ENCODE measurements at places on chromosomes 2 and 18.

- peaks cover 1% of the 10 kb centered on the region for H3K27me3 ChIP-seq
- no peaks in the 10 kb centered on the region for H3K36me3 ChIP-seq
- DNase-seq = peak; percentile 64
Measured at GRCh38 chr2:19648583-19648982, 253.2 kb downstream of the TTC32 start.

DNA sequence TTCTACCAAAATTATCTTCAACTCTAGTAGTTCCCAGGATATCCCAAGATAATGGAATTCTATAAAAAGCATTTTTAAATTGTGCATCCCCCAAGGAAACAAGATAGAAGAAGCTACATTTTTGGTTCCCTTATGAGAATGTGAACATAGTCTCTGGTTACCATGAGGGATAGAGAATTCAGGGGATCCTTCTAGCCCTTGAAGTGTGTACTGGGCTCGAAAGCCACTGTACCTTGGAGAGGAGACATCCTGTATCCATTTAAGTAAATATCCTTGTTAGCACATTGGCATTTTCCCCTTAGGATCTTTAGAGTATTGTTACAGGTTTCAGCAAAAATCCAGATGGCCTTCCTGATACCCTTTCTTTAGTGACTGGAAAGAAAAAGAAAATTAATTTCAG is 228.5 kb downstream of the RTP5 start:
- no peaks in the 10 kb centered on the region for H3K36me3 ChIP-seq
- H3K27me3 ChIP-seq = no peaks in the 10 kb centered on the region
- DNase-seq = no peak

DNA sequence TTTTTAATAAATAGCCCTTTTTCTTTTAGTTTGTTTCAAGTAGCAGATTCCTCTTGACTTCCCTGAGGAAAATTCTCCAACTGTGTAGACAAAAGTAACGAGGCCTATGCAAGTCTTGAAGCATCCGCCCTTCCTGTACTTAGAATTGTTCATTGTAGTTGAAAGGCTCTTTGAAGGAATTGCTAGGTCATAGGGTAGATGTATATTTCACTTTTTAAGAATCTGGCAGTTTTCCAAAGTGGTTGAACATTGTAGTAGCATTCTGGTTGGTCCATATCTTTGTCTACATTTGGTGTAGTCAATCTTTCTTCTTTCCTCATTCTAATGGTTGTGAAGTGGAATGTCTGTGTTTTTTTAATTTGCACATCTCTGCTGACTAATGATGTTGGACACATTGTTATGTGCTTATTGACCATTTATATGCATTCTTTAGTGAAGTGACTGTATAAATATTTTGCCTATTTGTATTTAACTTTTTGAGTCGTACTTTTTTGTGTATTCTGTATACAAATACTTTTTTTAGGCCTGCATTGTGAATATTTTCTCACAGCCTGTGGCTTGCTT is 5.6 kb upstream of the SERPINB11 start:
- DNase-seq = peak; percentile 69
- H3K4me1 ChIP-seq = peaks cover 48% of the 10 kb centered on the region
- H3K4me3 ChIP-seq = no peak overlapping the region
- H3K36me3 ChIP-seq = peaks cover 31% of the 10 kb centered on the region

DNA sequence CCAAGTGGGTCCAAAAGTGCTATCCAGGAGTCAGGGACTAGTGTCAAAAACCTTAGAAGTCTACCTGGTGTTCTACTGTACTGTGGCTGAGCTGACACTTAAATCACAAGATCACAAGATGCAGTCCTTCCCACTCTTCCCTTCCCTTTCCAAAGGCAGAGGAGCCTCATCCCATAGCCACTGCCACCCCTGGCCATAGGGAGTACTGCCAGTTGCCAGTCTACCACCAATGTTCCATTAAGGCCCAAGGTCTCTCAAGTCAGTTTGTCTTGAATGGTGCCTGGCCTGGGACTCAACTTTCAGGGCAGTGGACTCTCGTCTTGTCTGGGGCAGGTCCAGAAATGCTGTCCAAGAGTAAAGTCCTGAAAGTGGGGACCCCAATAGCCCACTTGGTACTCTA is 585.6 kb downstream of the NUP35 start:
- DNase-seq = no peak
- H3K4me3 ChIP-seq = no peak overlapping the region

GRCh38 chr2:84515788-84516187 is 510 bp upstream of the DNAH6 start:
- peak overlapping the region; percentile 62 for H3K27ac ChIP-seq
- no peak for DNase-seq
- peak overlapping the region; percentile 89 for H3K4me3 ChIP-seq
- H3K4me1 ChIP-seq = no peaks in the 10 kb centered on the region
- peaks cover 7% of the 10 kb centered on the region for H3K27me3 ChIP-seq
